ENCODE measurements at places on chromosomes 5 and 9.

- DNase-seq, result peak; percentile 18
These were observed 41.0 kb downstream of the AOPEP start for GRCh38 chr9:94767331-94768072.

- no peak for DNase-seq
These were observed 164.9 kb upstream of the TUT7 start for GRCh38 chr9:86519066-86519615.

GRCh38 chr5:177459357-177459756 lies 12.7 kb downstream of the PRR7 start:
- DNase-seq, result no peak

GRCh38 chr9:114551750-114552685 lies 35.6 kb upstream of the ATP6V1G1 start:
- DNase-seq, result peak; percentile 98

GRCh38 chr5:137407090-137407489 lies 92.0 kb downstream of the SPOCK1 start:
- DNase-seq, result no peak

- no peak for DNase-seq
These were observed 47.1 kb upstream of the ZNF354A start for GRCh38 chr5:178777520-178777919.

- DNase-seq, result peak; percentile 75
These were observed 14.7 kb upstream of the CXXC5 start for GRCh38 chr5:139633295-139634027.

GRCh38 chr5:181281077-181281983 lies 20.4 kb upstream of the TRIM52 start:
- no peak for DNase-seq

DNA sequence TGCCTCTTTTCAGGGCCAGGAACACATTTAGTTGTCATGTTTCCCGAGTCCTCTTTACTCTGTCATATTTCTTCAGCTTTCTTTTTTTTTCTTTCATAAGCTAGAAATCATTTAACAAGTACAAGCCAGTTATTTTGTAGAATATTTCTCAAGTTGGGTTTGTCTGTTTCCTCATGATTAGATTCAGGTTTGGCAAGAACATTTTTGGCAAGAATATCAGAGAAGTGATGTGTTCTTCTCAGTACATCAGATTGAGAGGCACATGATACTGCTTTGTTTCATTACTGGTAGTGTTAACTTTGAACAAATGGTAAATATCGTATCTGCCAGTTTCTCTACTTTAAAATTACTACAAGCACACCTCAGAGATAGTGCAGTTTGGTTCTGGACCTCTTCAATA lies 45.1 kb downstream of the PCSK5 start:
- no peak for DNase-seq

- DNase-seq, result no peak
These were observed 571 bp upstream of the MARCHF11 start for GRCh38 chr5:16179936-16180788.

DNA sequence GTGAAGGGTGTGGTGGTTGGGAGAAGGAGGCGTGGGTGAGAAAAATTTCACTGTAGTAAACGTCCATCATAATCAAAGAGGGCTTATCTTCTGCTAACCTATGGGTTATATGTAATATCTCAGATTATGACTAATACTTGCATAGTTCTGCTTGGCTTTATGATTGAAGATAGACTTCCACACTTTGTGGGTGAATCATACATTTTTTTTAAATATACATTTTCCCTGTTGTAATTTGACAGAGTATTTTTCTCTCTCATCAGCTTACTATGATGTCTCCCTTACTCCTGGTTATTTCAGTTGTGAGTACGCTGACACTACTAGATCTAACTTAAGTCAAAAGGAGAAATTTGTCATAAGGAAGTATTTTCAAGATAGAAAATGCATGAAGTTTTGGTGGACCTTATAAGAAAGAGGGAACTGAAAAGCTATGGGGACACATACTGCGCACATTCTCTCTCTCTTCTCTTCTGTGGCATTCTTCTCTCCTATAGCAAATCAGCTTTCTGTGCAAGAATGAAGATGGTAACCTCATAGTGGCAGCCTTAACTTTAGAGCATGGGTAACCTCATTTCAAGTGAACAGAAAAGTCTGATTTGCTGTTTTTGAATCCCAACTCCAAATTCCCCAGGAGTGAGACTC lies 4.9 kb upstream of the JAK2 start:
- DNase-seq, result peak; percentile 11

GRCh38 chr9:91036826-91037510 lies 235.3 kb downstream of the SYK start:
- peak; percentile 91 for DNase-seq

DNA sequence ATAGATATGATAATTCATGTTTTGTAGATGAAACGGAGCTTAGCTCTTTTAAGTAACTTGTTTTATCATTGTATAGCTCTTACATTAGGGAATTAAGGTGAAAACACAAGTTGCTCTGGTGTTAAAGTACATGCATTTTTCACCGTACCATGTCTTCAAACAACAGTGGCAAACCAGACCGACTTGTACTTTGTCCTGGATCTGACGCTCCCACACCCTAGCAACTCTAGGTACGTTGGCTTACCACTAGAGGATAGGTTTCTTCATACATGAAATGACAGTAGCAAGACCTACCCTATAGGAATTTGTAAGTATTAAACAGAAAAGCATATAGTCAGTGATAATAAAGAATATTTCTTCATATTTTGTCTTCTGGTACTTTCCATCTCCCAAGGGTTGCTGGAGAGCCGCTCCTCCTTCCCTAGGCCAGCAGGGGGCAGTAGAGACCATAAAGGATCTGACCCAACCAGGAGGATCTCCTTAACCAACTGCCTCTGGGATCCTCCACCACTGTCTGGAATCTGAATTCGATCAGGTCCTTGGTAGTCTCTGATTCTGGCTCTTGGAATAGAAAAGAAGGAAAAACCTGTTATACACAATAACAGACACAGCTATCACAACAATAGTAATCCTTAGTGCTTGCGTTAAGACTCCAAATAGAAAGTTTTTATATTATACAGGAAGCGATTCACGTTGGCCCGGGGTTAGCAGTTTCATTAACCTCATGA lies 136.7 kb downstream of the CAVIN4 start:
- DNase-seq, result peak; percentile 49

- DNase-seq, result no peak
These were observed 8.5 kb upstream of the TPM2 start for GRCh38 chr9:35698231-35698630.

DNA sequence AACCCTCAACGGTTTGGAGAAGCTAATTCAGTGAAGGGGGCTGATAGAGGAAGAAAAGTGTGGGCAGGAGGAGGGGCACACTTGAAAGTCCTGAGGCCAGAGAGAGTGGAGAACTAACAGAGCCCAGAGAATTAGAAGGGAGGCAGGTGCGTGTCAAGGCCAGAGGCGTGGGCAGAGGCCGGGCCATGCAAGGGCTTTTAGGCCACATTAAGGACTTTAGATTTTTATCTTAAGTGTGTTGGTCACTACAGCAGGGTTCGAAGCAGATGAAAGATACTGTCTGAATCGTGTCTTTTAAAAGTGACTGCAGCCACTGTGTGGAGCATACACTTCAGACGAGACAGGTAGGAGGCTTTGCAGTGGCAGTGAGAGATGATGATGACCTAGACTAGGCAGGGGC lies 6.7 kb downstream of the ADRA1B start:
- DNase-seq, result no peak

- DNase-seq, result no peak
These were observed 1.1 kb downstream of the LRRC70 start for GRCh38 chr5:62579761-62580160.

- no peak for DNase-seq
These were observed 68.0 kb upstream of the HSPA9 start for GRCh38 chr5:138643040-138643791.

DNA sequence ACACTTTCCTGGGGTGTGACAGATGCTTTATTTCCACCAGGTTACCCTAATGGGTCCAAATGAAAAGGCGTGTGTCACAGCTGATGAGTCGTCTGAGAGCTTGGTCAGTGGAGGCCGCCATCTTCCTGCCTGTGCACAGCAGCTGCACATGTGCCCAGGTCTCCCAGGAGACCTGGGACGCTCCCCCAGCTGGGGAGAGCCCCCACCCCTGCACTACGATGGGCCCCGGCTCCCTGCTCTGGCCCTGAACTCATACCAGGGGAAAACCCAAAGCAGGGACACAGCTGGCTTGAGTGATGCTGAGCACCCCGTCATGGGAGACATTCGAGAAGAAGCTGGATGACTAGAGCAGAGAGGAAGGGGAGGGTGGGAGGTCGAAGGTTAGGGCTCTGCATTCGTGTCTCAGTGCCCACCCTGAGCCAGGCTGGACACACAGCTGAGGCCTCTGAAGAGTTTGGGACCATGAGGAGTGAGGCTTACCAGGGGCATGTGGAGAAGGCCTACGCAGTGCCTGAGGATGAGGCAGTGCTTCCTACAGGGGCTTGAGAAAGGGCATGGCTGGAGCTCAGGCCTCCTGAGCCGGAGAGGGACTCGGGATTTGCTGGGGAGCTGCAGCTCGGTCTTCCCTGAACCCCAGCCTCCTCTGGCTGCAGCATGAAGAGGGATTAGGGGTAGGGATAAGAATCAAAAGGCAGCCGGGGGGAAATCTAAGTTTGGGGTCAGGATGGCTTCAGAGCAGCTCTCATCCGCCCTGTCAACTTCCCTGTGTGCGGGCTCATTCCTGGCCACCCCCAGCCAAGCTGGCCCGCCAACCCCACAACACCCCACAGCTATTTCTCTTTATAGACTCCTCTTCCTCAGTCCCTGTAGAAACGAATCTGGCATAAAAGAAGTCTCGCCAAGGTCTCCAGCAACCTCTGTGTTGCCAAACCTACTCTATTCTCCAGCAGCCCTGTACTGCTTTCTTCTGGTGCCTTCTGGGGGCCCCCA lies 42.2 kb upstream of the RNU6ATAC start:
- DNase-seq, result no peak

DNA sequence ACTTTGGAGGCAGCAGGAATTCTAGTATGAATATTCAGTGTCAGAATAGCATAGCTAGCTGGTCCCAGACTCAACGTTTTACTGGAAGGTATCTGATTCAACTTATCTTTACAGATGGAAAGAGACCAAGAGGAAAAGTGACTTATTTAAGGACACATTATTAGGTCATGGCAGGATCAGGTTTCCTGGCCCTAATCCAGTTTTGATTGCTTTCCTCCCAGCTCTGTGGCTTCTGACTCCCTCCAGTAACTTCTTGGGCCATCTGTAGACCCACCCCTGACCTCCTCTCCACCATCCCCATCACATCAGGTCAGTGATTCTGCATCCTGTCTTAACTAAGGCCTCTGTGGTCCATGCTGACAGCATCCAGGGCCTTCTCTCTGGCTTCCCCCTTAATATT lies 38.4 kb downstream of the SH3TC2 start:
- DNase-seq, result peak; percentile 79

DNA sequence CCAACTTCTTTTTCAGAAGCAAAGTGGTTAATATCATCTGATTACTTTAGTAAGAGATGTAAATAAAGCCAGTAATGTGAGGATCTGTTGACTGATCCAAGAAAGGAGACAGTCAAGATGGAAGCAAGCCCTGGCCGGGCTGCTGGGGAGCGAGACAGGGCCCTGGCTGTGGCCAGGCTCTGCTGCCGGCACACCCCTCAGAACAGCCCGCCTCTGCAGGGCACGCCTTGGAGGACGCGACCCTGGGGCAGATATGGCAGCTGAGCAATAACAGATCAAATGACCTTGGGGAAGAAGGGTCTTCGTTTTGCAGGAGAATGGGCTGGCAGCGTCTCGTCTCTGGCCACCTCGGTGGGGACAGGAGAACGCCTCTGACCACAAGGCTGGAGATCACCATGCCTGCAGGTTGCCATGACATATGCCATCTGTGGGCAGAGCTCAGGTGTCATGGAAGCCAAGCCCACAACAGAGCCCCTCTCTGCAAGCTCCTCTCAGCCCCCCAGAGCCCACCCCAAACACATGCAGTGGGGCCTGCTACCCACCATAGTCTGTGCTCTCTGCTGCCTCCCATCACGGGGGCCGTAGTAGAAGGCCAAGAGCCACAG lies 206.5 kb downstream of the FANCC start:
- DNase-seq, result no peak

DNA sequence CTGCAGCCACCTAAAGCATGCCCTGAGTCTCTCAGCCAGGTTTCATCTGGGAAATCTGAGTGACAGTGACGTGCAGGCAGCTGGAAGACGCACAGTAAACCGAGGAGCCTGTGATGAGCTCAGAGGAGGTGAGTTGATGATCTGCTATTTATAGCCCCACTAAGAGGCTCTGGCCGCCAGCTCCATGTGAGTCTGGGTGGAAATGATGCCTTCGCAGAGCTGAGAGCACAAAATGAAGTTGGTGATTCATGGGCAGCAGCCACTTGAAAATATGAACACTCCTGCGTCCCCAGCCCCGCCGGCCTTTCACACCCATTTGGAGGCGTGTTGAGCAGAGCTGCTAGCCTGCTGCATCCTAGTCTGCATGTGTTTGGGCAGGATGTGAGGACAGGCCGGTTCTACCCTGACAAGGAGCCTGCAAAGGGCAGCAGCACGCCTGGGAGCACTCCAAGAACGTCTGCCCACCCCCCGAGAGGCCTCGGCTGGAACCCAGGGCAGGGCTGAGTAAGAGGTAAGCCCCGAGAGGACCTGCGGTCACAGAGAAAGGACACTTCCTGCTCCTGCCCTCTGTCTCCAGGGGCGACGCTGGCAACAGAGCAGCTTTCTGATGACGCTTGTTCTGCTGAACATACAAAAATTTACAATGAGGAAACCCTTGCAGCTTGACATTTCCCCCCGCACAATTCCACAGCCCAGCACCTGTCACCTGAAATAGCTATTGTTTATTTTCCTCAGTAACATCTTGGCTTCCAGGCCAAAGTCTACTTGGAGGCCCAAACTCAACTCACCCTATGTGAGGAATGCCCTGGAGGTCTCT lies 25.1 kb upstream of the CDKN2AIPNL start:
- peak; percentile 96 for DNase-seq

DNA sequence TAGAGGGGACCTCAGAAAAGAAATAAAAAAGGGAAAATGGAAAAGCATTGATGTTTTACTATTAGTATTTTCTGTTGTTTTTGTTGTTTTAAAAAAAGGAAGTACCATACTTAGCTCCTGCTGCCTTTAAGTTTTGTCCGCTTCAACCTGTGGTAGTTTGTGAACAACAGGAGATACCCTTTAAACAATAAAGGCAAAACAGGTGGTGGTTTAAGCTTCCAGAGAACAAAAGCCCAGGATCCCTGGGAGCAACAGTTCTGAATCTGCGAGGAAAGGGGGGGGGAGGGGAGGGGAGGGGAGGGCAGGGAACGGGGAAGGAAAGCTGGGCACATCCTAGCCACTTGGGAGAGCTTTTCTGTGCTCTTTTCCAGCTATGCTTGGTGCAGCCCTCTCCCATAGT lies 2.1 kb upstream of the PSIP1 start:
- DNase-seq, result no peak

Measured in fibroblast of mammary gland (primary cell).